MG63 (cell line): ENCODE measurements at places on chromosomes 12 and 14. TPM values are rescaled to one million over a fixed set of nuclear protein-coding genes. Genes with fewer than 3 reads are reported as not detected.

GRCh38 chr14:50039734-50040400, 76.5 kb downstream of the VCPKMT start:
- peak; percentile 13 for DNase-seq

DNA sequence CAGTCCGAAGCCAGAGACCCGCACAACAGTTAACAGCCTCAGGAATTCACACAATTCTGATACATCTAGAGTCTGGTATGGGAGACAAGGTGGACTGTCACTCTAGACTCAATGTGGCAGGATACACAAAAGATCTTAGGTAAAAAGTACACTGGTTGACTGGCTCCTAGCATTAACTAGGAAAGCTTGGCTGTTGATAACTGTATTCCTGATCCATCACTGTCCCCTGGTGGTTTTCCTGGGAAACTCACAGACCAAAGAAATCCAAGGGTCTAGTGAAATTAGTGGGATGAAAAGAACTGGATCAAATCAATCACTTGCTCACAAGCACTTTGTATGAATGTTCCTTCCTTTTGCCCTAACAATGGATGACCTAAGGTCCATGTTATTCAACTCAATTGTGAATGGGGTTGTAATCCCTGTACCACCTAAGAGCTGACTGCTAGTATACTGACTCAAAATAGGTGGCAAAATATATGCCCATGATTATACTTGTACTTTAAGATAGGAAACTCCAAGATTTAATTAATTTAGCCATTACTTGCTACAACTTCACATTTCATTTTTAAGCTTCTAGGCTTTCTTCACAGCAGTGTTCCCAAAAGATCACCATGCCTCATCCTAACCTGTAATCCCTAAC, 14.0 kb downstream of the NPC2 start:
- DNase-seq, result no peak

- DNase-seq, result peak; percentile 63
Observed at GRCh38 chr12:124026755-124027745, 54.0 kb downstream of the ZNF664 start.

Gene TAS2R8
- total RNA-seq, result not detected in 2 replicates

- peak; percentile 32 for DNase-seq
Observed at GRCh38 chr14:96098309-96098998, 59.3 kb downstream of the C14orf132 start.

DNA sequence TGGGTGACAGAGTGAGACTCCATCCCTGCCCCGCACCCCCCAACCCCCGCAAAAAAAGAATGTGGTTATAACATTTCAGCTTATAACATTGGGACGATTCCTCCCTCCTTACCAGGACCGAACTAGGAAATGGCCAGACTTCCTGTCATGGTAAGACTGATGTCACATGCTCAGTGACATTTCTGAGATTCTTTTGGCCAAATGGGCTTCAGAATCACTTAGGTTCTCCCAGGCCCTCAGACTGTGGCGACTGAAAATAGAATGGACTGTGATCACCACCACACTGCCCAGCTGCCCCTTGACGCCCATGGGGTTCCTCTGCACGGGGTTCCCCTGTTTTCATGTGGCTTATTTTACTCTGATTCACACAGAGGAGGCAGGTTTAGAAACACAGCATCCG, 115.0 kb upstream of the EVL start:
- DNase-seq, result no peak

DNA sequence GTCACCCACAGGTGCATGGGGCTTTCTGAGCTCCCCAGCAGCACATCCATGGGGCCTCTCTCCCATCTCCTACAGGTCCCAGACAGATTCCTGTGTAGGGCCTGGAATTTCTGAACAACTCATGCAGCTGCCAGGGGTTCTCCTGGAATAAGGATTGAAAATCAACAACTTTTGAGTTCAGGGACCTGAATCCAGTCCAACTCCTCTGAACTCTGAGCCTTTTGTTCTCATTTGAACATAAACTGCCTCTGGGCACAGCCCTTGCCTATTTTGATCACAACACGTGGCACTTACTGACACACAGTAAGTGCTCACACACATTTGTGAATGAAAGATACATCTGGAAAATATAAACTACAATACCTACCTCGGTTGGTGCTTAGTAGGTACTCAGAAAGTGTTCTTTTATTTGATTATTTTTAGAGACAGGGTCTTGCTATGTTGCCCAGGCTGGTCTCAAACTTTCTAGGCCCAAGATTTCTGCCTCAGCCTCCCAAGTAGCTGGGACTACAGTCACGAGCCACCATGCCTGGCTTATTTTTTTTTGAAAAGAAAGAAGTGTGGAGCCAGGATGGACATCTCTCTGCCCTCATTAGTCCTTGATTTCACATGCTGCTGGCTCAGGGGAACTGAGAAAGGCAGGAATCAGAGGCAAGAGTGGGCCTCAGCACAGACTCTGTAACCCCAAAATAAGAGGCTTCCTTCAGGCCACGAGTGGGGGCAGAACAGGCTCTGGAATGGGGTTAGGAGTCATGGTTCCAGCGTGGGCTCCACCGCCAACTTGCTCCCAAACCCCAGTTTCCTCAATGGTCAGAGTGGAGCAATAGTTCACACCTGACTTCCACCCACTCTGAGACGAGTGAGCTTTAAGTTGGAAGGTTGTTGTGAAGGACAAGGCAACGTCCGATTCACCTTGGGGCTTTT, 27.0 kb downstream of the SYNE3 start:
- no peak for DNase-seq

Gene TCL1B
- not detected in 2 replicates for total RNA-seq

GRCh38 chr14:61106959-61107641, 126.1 kb downstream of the SLC38A6 start:
- DNase-seq, result peak; percentile 82

Gene TMEM121
- 7.1 and 17.0 TPM in 2 replicates for total RNA-seq

- DNase-seq, result no peak
Observed at GRCh38 chr12:1428671-1429070, 165.7 kb downstream of the FBXL14 start.

DNA sequence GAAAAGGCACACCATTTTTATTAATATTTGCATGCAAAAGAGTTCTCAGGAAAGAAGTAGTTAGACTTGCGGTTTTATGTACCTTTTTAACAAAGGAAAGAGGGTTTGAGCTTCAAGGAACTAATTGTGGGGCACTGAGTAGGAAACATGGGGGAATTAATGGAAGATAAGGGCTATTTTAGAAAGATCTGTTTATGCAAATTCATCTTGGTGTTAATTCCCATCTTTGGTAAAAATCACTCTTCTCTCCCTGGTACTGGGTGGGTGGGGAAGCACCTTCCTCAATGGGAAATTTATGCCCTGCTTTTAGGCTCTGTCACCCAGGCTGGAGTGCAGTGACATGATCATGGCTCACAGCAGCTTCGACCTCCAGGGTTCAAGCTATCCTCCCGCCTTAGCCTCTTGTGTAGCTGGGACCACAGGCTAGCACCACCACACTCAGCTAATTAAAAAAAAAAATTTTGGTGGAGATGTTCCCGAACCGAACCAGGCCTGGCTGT, 30.1 kb upstream of the RESF1 start:
- DNase-seq, result no peak

Gene CD4
- not detected in 2 replicates for total RNA-seq

- peak; percentile 75 for DNase-seq
Observed at GRCh38 chr12:5222011-5222461, 178.4 kb downstream of the KCNA5 start.

GRCh38 chr14:24366721-24367513, 1.1 kb upstream of the NFATC4 start:
- DNase-seq, result peak; percentile 87

DNA sequence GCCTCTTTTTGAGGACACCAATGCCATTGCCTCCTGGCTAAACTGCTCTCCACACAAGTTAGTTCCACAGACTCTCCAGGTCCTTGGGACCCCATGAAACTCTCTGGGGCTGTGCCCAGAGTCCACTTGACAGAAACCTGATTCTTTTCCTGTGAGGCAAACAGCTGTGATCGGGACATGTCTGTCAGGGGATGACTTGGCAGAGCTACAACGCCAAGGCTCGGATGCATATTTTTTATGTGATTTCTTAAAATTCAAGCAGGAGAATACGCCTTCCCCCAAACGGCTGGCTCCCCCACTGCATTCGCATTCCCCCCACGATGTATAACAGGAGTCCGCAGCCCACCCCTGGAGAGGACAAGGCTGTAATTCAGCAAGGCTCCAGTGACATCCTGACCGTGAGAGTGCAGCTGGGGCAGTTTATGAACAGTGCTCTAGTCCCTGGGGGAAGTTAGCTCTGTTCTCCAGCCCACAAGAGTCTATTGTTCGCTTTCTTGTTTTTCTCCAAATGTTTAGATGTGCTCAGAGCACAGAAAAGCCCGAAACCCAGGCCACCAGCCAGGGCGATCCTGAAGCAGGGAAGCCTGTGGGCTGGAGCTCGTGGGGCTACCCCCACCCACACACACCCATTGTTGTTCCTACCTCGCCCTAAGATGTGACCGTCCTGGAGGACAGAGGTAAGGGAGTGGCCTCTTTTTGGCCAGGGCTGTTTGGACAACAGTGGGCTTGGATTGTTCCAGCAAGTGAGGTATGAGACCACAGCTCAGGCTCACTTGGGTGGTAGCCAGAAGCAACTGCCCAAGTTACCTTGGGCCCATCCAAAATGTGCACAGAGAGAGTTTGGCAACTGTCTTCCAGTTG, 159.5 kb downstream of the ZFP36L1 start:
- no peak for DNase-seq

DNA sequence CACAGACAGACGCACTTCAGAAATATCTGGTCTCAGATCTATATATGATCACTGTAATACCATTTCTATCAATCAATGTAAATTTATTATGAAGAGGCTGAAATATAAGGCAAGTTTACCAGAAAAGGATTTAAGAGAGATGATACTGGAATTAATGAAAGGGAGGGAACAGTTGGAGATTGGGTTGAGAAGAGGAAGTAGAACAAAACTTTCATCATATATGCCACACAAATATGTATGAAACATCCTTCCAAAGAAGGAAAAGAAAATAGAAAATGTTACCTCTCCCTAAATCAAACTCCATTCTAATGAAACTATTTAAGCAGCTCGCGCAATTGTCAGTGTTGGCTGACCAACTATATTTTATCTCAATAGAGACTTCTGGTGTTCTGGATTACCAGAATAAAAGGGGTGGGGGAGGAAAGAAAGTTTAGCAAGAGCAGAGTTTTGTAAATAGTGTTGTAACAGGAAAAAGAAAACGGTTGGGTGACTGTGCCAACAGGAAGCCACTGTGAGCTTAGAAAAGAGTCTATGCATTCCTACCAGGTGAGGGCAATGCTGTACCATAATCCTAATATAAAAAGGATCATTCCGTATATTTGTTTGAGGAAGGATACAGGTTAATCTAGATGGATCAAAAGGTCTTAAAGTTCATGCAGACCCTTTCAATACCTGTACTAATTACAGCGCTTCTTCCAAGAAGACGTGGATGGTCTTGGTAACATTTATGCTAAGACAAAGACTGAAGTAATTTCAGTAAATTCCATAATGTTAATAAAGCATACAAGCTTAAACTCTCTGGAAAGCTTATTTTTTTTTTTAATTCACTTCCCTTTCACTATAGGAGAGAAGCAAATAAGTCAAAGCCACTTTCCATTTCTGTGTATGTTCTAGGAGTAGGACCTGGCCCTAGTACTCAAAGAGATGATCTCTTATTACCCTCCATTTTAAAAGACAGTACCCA, 14.5 kb upstream of the LLPH start:
- no peak for DNase-seq

Gene TMBIM4
- total RNA-seq, result 16.4 and 23.3 TPM in 2 replicates

- no peak for DNase-seq
Observed at GRCh38 chr14:103267226-103267910, 66.7 kb upstream of the EIF5 start.

Gene MAP3K9
- total RNA-seq, result 0.17 and 0.76 TPM in 2 replicates

Gene LHX5
- total RNA-seq, result not detected in 2 replicates

- DNase-seq, result no peak
Observed at GRCh38 chr12:107955966-107956643, 173.0 kb upstream of the WSCD2 start.

GRCh38 chr14:102530828-102531478, 21.4 kb upstream of the ANKRD9 start:
- DNase-seq, result no peak

DNA sequence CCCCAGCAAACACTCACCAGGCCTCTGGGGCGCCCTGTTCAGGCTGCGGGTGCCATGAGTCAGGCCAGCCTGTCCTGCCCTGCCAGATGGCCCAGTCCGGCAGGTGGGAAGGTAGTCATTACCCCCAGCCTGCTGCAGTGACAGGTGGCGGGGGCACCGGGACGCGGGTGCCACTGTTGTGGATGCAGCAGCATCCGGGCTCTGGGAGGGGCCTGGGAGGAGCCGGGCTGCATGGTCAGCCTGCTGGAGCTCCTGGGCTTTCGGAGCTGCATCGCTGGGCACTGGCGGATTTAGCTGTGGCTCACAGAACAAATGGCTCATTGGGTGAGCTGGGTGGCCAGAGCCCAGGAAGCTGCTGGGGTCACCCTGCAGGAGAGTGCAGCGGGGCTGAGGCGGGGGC, 13.5 kb downstream of the CEP170B start:
- DNase-seq, result no peak

DNA sequence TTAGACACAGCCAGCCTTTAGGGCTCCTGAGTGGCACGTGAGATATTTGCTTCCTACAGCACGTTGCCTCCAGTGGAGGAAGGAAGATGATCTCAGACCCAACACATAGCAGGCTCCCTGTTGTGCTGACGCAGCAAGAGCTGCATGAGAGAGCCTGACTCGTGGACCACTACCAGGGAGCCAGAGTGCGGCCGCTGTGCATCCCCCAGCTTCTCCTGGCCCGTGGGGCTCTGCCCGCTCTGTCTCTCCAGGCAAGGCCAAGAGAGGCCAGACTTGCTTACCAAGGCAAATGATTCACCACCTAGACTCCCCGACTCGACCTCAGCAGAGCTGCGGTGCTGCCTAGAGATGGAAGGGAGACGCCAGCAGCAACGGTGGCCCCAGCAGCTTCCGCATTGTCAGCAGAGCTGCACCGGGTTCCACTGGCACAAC, 37.5 kb downstream of the MAP3K9 start:
- peak; percentile 27 for DNase-seq

- no peak for DNase-seq
Observed at GRCh38 chr12:96183734-96184370, 10.3 kb upstream of the ELK3 start.

GRCh38 chr12:65334521-65334920, 56.0 kb downstream of the MSRB3 start:
- no peak for DNase-seq

GRCh38 chr12:87428701-87429277, 600.4 kb downstream of the C12orf50 start:
- DNase-seq, result peak; percentile 52

GRCh38 chr12:12798480-12798879, 13.0 kb downstream of the APOLD1 start:
- no peak for DNase-seq

DNA sequence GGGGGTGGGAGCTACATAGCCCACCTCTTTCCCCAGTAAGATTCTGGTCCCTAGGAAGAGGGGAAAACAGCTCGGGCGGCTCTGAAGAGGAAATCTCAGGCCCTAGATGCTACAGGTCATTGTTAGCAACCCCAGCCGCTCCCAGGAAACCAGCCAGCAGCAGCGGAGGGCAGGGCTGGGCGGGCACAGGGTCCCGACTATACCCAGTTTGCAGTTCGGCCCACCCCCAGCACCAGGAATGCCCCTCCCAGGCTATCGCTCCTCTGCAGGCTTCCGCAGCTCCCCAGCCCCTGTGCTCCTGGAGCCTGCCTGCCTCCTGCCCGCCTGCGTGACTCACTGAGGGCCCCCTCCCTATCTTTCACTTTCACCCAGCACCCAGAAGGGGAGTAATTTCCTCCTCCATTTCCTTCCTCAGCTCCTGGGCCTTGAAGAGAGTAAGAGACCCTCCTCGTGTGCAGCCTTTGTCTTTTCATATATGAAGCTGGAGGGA, 27.2 kb upstream of the PNMA1 start:
- peak; percentile 87 for DNase-seq
